PC-9 (cell line): ENCODE measurements at places on chromosomes 5 and 9.
A peak's percentile ranks its signal among the peaks of the same experiment; 100 is the strongest.

- DNase-seq: peak; percentile 26
Observed at GRCh38 chr5:16411741-16412455, 53.7 kb downstream of the ZNF622 start.

- peak; percentile 92 for DNase-seq
Observed at GRCh38 chr9:87793292-87793691, 67.4 kb downstream of the CTSL start.

- DNase-seq: no peak
Observed at GRCh38 chr9:111362526-111362925, 32.5 kb upstream of the OR2K2 start.

DNA sequence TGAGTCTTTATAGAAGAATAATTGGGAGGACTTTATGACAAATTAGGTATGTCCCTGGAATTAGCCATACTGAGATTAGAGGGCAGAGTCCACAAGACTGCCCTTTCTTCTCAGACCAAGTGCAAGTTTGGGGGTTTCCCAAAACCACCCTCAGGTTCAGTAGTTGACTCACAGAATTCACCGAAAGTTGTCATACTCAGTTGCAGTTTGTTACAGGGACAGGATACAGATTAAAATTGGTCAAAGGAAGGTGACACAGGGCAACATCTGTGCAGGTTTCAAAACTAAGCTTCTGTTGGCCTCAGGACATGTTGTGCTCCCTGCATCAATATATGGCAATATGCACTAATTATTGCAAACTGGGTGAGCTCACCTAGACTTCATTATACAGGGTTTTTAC is 3.8 kb downstream of the RANBP17 start:
- no peak for DNase-seq

DNA sequence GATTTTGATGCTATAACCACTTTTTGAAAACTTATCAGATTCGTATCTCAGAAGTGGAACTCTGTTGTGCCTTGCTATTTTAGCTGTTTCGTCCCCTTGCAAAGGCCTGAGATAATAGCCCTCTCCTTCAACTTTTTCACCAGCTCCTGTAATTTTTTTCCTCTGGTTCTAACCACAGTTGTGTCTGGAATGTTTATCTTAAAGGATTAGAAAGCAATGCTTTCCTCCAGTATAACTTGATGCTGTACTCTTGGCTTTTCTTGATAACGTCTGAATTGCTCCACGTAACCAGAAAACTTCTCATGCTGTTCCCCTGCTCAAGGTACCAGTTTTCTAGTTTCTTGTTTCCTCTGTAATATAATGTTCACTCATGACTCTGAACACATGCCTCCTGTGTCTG is 209.4 kb downstream of the DTWD2 start:
- no peak for DNase-seq

GRCh38 chr9:106286249-106286648 is 576.7 kb upstream of the ZNF462 start:
- no peak for DNase-seq

- peak; percentile 61 for DNase-seq
Observed at GRCh38 chr9:136576269-136576626, 30.4 kb upstream of the NOTCH1 start.

- peak; percentile 12 for DNase-seq
Observed at GRCh38 chr5:79878721-79879336, 112.2 kb downstream of the MTX3 start.

- no peak for DNase-seq
Observed at GRCh38 chr9:7963026-7963425, 163.4 kb upstream of the DMAC1 start.

DNA sequence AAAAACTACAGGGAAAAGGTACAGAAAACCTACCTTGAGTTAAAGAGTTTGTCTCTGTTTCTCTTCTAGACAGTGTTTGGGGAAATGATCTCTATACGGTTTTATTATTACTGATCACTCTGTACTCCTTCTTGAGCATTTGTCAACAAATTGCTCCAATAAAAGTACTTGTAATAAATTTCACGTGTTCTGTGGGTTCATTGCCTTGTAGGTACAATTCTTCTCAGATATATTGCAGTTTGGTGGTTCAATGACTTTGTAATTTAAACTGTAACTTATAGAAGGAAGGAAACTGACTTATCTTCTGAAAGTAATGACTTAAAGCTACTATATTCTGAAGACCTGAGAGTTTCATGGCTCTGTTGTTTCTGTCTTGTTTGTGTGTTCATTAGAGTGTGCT is 319.9 kb upstream of the PCSK5 start:
- no peak for DNase-seq

DNA sequence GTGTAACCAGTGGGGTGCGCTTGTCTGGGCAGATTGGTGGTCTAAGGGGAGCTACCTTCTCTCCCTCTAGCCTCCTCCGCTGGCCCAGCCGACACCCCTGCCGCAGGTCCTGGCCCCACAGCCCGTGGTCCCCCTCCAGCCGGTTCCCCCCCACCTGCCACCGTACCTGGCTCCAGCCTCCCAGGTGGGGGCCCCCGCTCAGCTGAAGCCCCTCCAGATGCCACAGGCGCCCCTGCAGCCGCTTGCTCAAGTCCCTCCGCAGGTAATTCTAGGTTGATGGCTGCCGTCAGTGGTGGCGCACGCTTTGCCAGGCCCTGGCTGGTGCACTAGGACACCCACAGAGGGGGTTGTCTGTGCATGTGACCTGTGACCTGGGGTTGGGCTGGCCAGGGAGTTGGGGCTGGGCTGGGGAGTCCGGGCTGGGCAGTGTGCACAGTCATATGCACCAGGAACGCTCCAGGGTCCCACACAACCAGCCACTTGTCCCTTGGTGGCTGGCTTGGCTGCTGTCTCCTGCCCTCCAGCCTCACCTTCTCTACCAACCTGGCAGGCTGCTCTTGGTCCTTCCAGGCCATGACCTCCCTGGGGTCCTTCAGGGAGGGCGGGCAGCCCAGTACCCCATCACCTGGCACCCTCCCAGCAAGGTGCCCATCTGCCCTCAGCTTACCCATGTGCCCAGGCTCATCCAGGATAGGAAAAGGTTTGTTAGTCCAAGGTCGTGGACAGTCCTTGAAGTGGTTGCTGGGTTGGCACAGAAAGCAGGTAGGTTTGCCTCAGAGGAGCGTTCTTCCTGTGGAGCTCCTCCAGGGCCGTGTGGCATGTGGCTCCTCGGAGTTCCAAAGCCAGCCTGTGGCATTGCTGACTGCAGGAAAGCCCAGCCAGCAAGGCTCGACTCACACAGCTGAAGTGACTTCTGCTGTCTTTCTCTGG is 73.2 kb downstream of the WNK2 start:
- DNase-seq: no peak

- DNase-seq: no peak
Observed at GRCh38 chr5:120137582-120137981, 326.5 kb upstream of the PRR16 start.

DNA sequence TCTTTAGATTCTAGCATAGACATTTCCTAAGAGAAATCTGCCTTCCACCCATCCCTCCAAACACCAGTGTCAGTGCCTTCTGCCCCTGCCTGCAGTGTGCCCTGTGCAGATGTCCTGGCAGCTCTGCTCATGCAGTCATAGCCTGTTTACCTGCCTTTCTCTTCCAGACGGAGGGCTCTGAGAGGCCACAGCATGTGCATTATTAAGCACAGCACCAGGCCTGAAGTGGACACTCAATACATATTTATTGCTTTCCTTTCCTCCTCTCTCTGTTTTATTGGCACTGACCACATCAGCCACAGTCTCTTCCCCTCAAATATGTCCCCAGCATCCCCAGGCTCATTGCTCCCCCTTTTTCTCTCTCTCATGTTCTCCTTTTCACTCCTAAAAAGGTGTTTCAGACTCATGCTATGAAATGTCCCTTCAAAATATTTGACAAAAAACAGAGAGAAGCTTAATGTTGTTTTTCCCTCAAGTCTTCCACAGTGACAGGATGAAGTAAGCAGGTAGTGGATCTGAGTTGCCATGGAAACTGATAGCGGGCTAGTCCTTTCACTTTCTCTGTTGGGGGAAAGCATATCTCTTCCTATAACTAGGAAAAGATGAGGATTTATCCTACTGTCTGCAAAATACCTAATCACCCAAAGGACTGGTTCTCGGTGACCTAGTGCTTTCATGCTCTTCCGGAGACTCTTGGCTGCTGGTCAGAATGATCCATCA is 100.9 kb downstream of the ATP10B start:
- no peak for DNase-seq

DNA sequence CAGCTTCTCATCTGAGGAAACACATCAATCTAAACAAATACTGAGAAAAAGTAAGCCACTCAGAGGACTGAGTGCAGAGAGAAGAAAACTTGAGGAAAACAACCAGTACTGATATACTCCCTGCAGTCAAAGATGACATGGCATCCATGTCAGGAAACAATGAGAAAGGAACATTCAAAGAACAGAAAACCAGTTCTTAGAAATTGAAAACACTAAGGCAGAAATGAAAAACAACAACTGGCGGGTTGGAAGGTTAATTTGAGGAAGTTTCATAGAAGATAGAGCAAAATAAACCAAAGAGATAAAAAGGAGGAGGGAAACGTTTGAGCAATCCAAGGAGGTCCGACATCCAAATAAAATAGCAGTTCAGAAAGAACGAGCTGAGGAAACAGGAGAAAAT is 475.2 kb downstream of the HINT1 start:
- DNase-seq: no peak

DNA sequence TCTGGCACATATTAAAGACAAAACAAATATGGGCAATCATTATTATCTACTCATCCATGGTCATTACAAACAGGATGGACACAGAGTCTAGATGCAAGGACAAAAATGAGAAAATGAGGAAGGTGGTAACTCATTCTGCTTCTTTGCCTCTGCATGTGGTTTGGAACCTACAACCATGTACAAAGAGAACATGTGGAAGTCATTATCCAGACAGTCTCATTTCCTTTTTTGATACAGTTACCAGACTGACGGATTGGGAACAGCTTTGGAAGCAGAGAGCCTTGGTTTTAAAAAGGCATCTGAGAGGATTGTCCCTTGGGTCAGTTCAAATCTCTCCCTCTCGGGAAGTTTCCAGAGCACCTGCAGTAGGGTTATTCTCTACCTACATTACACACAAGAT is 433.4 kb upstream of the TNC start:
- DNase-seq: no peak

GRCh38 chr9:22030101-22030598 is 21.0 kb upstream of the CDKN2B start:
- peak; percentile 81 for DNase-seq

DNA sequence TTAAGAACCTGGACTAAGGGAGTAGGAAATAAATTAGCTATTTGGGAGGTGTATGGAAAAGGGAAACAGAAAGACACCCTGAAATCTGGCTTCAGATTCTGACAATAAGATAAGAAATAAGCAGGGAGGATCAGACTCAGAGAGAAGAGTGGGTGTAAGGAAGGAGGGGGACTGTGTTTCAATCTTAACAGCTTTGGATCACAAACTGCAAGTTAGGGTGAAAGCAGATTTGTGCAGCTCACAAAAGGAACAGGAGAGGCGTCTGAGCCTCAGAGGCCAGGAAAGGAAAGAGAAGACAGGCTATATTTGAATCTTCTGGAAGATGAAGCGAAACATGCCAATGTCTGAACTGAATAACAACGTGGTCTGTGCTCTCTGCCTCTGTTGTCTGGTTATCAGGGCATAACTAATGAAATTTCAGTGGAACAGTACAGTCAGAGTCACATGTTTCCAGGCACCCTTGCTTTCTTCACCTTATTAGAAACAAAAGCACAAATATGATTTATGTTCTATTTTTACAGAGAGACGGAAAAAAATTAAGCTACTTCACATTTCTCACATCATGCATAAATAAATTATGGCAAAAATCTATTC is 26.6 kb downstream of the SGTB start:
- no peak for DNase-seq

DNA sequence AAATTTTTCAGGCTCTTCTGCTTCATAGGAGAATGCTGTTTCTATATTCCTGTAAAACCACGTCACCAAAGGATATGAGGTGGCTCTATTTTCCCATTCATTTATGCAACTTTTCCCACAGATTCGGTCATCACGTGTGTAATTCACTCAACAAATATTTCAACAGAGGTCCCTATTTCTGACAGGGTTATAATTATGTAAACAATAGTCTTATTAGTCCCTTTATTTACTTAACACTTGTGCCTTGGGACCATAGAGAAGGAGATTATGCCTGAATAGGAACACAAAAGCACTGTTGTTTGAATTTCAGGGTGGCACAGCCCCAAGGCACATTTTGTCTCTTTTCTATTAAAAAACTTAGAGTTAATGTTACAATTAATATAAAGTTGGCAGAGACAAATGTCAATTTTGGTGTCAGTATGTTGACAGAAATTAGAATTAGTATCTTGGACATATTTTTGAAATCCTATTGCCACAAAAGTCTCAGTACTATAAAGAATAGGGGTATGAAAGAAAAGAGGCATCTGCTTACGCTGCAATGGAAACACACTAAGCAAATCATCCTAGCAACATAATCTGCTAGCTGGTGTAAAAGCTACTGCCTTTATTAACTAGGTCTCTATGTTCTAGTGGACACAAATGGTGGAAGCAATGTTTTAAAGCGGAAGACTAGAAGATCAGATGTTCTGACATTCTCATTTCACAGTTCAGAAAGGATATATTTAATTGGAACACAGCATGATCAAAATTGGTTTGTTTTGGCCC is 229.1 kb upstream of the TBCA start:
- no peak for DNase-seq

GRCh38 chr5:96942911-96943310 is 7.0 kb downstream of the LNPEP start:
- no peak for DNase-seq

- no peak for DNase-seq
Observed at GRCh38 chr9:71987471-71988371, 72.7 kb downstream of the C9orf57 start.

- no peak for DNase-seq
Observed at GRCh38 chr9:97536480-97536879, 35.0 kb downstream of the TMOD1 start.

- no peak for DNase-seq
Observed at GRCh38 chr9:89051421-89052025, 60.3 kb downstream of the S1PR3 start.

GRCh38 chr9:19485193-19485592 is 76.4 kb downstream of the ACER2 start:
- DNase-seq: no peak

- DNase-seq: no peak
Observed at GRCh38 chr5:36359267-36359666, 57.6 kb upstream of the RANBP3L start.

DNA sequence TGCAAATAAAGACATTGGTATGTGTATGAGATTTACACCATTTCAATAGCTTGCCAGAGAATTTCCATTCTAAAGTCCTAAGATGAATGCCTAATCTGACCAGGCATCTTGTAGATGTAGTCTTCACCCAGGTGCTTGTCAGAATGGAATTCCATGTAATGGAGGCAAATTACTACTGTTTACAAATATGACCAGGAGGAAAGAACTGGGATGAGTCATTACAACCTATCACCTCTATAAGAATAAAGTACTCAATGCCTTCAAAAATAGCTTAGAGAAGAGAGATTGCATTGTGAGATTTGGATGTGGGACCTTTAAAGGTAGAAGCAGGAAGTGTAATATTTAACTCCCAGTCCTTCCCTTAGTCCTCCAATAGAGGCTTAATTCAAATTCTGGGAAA is 507.0 kb upstream of the PTGER4 start:
- DNase-seq: peak; percentile 82

- peak; percentile 63 for DNase-seq
Observed at GRCh38 chr9:4297151-4297785, 2.6 kb downstream of the GLIS3 start.

- DNase-seq: no peak
Observed at GRCh38 chr5:123294544-123294943, 128.7 kb downstream of the CEP120 start.

- no peak for DNase-seq
Observed at GRCh38 chr5:131718487-131719014, 78.3 kb downstream of the FNIP1 start.
